ENCODE measurements at places on chromosomes 4 and X.

DNA sequence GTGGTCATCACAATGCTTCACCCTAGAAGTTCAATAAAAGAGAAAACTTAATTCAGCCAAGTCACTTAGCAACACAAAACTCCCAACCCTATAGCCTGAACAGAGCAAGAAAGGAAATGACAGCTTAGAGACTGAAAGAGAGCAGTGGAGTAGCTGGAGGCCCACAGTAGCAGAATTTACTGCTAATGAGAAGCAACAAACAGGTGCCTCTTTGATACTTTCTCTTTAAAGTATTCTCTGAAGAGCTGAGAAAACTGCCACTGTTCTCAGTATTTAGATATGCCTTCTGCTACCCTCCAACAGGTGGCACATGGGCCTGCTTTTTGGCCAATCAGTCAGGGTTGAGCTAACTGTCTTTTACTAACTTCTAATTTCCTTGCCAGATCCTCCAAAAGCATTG is 240.0 kb downstream of the GPC3 start:
- no peak for DNase-seq

DNA sequence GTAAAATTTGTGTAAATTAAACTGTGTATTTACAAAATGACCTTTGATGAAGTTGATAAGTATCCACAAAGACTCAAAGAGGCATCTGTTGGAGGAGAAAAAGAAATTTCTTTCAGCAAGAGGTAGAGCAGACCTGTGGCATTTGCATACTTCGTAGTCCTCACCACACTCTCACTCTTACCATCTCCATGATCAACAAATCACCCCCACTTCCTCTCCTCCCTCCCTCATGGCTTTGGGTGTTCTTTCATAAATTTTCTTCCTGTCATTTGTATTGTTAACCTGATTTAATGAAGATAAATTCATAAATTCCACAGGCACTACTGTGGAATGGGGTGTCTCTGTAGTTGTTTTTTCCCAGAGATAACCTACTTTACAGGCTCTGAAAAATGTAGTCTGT is 366.5 kb downstream of the ZNF674 start:
- no peak for DNase-seq

DNA sequence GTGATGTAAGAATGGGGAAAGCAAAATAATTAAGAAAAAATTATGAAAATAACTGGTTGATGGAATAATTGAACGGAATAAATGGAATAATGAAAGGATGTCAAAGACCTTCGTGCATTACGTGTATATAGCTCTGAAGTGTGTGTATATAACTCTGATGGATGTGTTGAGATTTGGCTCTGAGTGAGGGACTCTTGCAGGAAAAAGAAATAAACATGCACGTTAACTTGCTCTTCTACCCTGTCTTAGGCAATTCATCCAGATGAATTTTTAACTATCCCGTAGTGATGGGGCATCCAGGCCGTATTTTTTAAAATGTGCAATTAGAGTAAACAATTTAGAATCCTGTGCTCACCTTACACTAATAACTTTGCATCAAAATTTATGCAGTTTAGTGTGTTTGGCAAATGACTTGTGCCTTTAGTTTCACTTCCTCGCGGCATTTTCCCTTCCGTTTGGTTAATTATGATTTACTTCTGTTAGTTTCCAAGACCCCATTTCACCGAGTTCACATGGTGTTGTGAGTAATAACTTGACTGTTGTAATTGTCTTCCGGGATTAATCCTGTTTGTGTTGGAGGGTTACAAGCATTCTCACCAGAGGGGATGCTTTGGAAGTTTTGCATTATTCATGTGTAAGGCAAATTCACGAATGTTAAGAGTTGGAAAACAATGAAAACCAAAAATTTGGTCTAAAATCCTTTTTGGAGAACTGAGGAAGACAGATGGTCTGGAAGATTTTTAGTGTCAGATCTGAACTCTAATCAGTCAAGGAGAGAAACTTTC is 256.5 kb upstream of the FAT1 start:
- DNase-seq = no peak

DNA sequence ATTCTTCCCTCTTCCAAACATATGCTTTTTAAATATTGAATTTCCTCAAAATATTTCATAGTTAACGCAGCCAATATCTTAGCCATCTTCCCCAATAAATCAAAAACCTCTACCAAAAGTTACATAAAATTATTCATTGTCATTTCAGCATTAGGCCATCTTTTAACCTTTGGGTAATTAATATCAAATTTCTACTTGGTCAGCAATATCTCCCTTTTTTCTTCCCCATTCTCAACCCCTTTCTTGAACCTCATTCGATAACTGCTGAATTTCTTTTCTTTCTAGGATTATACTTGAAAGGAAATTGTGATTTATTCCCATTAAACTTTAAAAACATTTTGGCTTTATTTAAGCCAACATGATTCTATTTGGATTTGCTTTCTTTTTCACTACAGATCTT is 65.0 kb downstream of the RAP1GDS1 start:
- DNase-seq = no peak

- no peak for DNase-seq
Observed at GRCh38 chr4:39657465-39657864, 18.8 kb upstream of the SMIM14 start.

GRCh38 chr4:144582975-144583374 is 63.0 kb upstream of the HHIP start:
- no peak for DNase-seq

DNA sequence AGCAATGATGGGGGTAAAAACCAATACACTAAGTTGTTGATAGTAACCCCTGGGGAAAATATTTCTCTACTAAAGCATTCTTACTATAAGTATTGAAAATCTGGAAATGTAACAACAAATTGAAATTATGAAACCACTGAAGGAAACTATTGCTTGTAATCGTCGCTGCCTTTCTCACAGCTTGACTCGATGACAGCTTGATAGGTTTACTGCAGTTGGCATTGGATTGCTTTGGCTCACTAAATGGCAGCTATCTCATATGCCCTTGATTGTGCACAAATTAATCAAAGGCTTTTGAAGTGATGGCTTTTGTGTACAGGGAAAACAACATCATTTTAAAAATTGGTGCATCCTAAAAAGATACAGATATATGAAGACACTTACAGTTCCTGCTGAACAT is 419.6 kb upstream of the TENM3 start:
- DNase-seq = no peak

DNA sequence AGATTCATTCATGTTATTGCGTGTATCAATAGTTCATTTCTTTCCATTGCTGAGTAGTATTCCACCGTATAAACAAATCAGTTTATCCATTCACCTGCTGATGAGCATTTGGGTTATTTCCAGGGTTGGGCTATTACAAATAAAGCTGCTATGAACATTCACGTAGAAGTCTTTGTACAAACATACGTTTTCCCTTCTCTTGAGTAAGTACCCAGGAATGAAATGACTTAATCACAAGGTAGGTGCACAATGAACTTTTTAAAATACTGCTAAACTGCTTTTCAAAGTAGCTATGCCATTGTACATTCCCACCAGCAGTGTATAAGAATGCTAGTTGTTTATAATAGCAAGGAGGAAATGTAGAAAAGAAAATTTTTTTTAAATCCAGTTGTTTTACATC is 35.9 kb downstream of the SYTL4 start:
- DNase-seq = no peak

GRCh38 chr4:187184508-187184907 is 460.9 kb upstream of the FAT1 start:
- no peak for DNase-seq

DNA sequence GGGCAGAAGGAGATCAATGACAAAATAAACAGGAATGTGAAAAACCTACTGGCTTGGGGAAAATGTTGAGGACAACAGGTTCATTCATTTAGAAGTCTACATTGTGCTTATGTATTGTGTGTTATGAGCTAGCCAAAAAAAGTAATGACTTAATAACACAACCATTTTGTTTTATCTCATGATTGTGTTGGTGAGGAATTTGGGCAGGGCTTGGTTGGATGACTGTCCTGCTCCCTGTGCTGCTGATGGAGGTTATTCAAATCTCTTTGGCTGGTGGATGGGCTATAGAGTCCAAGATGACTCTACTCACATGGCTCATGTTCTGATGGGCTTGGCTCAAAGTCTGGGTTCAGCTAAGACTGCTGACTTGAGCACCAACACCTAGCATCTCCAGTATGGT is 116.3 kb downstream of the HS3ST1 start:
- DNase-seq = no peak

DNA sequence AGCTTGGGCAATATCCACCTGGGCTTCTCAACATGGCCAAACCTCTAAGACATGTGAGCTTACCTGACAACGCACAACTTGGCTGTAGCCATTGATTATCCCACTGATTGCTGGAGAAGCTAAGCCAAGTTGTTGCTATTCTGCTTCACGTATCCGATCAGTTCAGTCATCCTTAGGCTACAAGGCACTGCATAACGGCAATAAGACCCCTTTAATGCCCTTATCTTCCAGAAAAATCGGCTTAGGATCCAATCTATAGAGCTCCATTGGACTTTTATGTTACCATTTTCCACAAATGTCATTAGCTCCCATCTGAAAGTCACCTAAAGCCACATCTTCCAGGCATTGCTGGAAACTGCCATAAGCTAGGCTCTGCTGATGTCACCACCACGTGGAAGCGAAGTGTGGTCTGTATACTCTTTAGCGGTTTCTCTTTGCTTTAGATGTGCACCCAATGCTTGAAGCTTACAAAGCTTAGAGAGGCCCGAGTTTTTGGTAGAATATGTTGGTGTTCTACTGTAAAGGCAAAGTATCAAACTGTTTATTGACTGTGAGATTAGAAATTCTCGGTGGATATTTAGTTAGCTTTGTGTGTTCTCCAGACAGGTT is 163.1 kb downstream of the CPE start:
- no peak for DNase-seq

DNA sequence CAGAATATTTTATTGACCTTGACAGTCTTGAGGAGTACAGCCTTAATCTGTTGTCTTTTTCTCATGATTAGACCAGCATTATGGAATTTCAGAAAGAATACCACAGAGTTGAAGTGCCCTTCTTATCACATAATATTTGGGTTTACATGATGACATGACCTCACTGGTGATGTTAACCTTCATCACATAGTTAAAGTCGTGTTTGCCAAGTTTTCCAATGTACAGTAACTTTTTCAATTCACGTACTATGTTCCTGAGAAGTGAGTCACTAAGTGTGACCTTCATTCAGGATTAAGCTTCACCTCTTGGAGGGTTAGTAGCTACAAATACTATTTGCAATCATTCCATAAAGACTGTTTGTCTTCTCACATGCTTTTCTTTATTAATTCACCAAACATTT is 52.1 kb downstream of the RAB40A start:
- DNase-seq = no peak

- DNase-seq = peak; percentile 66
Observed at GRCh38 chrX:153687121-153688039, at the start of gene SLC6A8. Gene SLC6A8, plus strand, starts transcription at chrX:153687926. Its CDS starts 649 bp downstream, at chrX:153688575.

GRCh38 chr4:81786063-81786763 is 314.5 kb upstream of the RASGEF1B start:
- peak; percentile 80 for DNase-seq

- no peak for DNase-seq
Observed at GRCh38 chr4:81505004-81505598, 33.4 kb upstream of the RASGEF1B start.

GRCh38 chrX:30910124-30910860 is 21.2 kb upstream of the TAB3 start:
- no peak for DNase-seq

GRCh38 chrX:47166126-47166525 is 21.1 kb downstream of the RBM10 start:
- DNase-seq = no peak

DNA sequence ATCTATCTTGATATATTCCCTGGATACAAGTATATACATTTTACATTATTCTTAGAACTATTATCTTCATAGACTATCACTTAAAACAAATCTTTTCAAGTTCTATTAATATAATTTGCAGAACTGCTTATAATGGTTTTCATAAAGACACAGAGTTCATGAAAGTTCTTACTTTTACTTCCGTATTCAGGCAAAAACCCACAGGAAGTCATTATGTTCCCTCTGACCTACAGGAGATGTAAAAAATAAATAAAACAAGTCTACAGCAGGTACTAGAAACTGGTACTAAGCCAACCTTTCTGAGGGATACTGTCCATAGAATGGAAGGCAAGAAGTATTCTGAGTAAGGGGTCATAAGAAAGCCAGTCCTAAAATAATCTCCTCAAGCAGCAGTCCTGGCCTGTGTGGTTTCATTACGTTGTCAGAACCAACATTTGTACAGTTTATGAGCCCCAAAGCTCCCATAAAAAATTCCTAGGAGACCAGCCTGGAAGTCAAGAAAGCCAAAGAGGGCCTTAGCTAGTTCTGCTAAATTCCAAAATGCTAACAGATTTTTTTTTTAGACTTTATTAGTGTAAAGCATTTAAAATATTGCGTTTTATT is 68.6 kb downstream of the CAMK2D start:
- no peak for DNase-seq

GRCh38 chrX:69554321-69554947 is 50.3 kb downstream of the NALF2 start:
- DNase-seq = no peak

- no peak for DNase-seq
Observed at GRCh38 chrX:77962068-77962902, 7.2 kb downstream of the PGAM4 start.

DNA sequence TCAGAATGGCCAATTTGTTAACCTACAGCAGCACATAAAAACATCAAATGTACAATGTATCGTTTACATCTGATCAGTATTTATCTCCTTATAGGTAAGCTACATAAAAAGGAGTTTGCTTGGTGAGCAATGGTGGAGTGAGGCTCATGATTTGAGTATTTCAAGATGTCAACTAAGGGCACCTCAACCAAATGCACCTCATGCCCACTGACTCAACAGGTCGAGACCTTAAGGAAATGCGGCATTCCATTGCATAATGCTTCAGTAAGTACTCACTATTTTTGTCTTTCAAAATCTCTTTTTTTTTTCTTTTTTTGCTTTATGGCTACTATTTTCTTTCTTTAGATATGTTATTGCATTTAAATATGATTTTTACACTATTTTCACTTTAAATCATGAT is 181.0 kb upstream of the TLL1 start:
- DNase-seq = no peak

- no peak for DNase-seq
Observed at GRCh38 chr4:138114434-138114833, 127.7 kb downstream of the SLC7A11 start.

DNA sequence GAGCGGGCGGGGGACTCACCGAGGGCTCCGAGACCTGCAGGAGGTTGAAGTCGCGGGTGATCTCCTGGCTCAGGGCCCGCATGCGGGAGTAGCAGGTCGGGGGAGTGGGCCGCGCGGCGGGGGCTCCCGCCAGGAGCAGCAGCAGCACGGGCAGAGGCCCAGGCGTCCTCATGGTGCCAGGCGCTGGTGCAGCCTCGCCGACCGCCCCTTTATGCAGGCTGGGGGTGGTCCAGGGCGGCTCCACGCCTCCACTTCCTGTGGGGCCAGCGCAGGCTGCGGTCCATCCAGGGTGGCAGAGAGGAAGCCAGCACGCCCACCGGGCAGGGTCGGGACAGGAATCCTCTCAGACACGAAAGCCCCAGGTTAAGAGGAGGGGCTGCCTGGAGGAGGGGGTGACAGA is at the start of gene CYTL1:
TSS of gene CYTL1 (minus strand) at position 185 of the 400 bp plus-strand sequence. CDS start at position 172, 13 bp downstream.
- DNase-seq = no peak

DNA sequence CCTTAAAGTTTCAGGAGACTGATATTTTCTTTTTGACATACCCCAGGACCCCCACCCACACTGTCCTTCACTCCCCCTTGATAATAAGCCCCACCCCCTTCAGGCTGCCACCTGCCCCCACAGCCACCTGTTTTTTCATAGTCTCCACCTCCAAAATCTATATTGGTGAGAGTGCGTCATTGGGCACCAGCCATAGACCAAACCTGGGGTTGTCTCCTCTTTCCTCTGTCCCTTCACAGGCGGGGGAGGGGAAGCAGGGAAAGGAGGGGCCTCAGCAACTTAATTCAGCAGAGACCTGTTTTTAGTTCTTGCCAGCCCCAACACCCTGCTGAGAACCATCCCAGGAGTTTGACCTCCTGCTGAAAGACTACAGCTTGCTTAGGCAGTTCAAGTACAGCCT is 1.1 kb downstream of the ARHGAP36 start:
- no peak for DNase-seq

All from NCI-H146 (cell line).